ENCODE measurements at places on chromosomes 11 and 22.
A peak's percentile ranks its signal among the peaks of the same experiment; 100 is the strongest.

DNA sequence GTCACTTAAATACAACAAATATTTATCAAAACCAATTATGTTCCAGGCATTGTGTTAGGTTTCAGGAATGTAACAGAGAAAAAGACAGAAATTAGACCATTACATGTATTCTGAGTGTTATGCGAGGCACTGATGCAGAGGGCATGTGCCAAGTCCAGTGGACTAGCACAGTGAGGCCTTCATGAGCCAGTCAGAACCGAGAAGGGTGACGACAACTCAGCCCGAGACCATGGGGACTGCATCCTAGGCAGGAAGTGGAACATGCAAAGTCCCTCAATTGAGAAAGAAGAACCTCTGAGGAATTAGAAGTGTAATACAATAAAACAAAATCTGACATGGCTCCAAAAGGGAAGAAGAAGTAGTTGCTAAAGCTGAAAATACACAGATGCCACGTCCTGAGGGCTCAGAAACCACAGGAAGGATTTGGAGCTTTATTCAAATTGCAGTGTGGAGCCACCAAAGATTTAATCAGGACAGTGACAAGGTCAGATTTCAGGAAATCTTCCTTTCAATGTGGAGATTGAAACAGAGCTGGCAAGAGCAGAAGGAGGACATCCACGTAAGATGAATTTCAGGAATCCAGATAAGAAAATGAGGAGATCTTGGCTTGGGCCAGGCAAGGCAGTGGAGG lies 529.6 kb downstream of the NTM start:
- DNase-seq, result no peak

- no peak for DNase-seq
Observed at GRCh38 chr11:5966958-5967357, 1.3 kb downstream of the OR56A5 start.

DNA sequence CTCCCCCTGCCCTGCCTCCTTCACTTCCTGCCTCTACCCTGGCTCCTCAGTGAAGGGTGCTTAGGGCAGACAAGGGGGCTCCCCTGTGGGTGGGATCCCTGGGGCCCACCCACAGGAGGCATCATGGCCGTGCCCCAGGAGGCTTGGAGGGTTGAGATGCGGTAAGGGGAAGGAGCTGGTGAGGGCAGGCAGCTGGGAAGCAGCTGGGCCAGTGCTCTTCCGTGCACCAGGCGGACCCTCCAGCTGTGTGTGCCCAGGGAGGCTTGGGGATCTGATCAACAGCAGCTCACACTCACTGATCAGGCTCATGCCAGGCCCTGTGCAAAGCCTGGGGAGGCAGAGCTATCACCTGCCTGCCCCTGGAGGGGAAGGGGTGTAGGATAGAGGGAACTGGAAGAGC lies 59.3 kb upstream of the TTLL12 start:
- no peak for DNase-seq

DNA sequence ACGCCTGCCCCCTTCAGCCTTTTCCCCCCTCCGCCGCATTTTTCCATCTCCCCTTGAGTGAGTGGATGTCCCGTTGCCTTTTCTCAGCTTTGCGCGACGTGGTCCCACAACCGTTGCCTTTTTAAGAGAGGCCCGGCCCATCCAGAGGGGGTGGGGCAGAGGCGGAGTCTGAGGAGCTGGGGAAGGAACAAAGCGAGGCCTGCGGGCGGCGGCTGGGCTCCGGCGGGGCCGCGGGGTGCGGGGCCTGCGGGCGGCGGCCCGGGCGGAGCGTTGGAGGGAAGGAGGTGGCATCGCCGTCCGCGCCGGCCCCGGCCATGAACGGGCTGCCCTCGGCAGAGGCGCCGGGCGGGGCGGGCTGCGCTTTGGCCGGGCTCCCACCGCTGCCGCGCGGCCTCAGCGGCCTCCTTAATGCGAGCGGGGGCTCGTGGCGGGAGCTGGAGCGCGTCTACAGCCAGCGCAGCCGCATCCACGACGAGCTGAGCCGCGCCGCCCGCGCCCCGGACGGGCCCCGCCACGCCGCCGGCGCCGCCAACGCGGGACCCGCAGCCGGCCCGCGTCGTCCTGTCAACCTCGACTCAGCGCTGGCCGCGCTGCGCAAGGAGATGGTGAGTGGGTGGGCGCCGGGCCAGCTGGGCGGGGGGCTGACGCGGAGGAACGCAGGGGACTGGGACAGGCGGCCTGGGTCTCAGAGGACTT lies at the start of gene FAM89B:
FAM89B (plus strand) TSS at position 183 of the 696 bp plus-strand sequence; CDS start at position 315, 132 bp downstream.
- peak; percentile 90 for DNase-seq

GRCh38 chr11:11211888-11212287 lies 141.2 kb downstream of the CSNK2A3 start:
- no peak for DNase-seq

DNA sequence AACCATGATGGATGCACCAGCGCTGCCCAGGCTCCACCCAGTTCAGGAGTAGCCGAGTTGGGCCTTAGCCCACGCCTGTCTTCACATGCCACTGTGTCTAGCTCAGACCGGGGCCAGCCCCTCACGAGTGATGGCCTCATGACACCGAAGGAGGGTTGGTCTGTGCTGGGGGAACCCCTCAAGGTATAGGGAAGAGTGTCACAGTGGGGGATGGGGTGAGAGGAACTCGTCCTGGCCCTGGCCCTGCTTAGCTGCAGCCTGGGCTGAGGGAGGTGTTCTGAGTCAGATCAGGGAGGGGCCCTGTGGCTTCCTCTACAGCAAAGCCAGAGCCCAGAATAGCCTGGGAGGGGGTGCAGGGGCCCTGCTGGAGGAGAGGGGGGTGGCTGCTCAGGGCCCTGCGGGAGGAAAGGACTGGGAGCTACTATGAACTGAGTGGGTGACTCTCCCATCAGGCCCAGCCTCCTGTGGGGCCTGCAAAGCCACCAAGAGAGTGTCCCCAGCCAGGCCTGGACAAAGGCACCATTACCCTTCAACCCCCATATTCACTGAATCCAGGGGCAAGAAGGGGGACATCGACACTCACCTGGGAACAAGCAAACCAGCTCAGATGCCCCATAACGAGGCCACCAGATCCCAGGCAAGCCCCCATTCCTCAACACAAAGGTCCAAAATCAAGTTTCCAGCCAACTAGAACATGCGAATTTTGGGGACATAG lies 41.2 kb downstream of the IGLL5 start:
- peak; percentile 89 for DNase-seq

- DNase-seq, result peak; percentile 3
Observed at GRCh38 chr11:40129266-40129665, 1330.2 kb downstream of the LRRC4C start.

DNA sequence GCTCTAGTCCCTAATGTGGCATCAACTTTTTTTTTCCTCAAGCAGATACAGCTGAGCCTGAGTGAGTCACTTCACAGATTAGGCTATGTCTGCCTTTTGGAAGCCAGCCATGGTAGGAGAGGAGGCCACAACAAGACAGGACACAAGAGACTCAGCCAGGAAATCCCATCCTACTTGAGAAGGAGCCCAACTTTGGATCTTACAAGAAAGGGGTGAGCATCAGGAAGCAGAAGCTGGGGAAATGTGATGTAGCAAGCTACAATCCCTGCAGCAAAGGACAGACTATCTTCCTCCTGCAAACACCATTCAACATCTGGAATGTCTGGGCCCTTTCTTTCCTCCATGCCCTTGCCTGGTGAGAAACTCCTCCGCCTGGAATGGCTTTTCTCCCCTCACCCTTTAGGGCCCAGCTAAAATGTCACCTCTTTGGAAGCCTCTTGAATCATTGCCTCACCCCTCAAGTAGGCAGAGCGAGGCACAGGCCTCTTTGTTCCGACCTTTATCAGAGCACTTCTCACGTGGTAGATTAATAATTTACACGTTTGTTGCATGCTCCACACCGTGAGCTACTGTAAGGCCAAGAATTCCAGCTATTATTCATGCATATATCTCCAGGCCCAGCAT lies 156.4 kb upstream of the PITPNB start:
- no peak for DNase-seq

DNA sequence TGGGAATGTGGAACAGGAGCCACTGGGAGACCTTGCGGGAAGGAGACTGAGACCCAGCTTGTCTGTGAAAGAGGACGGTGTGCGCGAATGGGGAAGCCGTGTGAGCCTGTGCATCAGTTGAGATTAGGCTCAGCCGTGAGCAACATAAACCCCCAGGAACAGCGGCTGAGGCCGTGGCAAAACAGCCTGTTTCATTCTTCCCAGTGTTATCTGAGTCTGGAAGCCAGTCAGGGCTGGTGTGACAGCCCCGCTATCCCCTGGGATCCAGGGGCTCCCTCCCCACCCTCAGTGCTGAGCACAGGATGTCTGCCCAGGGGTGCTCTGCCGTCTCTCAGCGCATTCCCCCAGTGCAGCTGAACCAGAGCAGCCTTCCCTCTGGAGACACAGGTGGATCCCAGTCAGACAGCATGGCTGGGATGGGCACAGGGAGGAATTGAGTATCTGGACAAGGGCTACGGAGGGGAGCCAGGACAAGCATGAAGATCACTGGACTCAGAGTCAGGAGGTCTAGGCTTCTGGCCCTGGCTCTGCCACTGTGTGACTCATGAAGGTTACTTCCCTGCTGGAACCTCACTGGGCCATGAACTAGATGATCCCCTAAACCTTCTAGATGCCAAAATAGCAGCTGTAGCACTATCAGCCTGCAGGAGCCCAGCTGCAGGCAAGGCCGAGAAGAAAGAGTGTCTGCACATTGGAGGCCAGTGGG lies 8.6 kb downstream of the OAF start:
- no peak for DNase-seq

- no peak for DNase-seq
Observed at GRCh38 chr22:27578937-27579617, 222.5 kb downstream of the MN1 start.

DNA sequence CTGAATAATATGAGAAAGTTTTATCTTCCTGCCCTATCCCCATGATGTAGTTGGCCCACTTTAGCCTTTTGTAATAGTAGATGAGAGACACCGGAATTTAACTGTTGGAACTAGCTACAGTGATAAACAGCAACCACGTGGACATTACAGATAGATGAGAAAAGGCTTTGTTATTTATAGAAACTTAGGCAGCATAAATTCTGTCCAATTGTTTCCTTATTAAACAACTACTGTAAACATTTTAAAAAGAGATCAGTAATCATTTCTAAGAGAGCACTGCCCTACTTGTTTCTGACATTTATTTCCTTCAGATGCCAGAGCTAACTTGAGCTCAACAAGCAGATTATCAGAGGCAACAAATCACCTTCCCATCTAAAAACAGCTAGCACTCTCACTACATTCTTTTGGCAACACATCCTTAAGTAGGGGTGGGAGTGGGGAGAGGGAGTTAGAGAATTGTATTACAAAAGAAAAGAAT lies 63.1 kb downstream of the SOX6 start:
- no peak for DNase-seq

DNA sequence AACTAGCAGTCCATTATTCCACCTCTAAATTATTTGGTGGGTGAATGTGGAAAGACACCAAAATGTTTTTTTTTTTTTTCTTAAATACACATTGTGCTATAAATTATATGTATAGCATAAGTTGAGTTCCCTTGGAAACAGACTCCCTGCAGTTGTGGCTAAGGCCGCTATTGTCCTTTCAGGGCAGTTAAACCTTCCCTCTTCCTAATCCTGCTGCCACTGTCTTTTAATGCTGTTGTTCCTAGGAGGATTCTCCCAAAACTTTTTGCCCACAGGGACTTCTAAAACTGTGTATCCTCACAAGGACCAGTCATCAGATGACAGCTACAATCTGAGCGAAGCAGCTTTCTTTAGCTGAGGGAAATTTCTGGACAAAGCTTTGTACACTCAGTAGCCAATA lies 478.9 kb upstream of the CHORDC1 start:
- no peak for DNase-seq

- no peak for DNase-seq
Observed at GRCh38 chr11:61103851-61104423, 1.6 kb downstream of the CD5 start.

DNA sequence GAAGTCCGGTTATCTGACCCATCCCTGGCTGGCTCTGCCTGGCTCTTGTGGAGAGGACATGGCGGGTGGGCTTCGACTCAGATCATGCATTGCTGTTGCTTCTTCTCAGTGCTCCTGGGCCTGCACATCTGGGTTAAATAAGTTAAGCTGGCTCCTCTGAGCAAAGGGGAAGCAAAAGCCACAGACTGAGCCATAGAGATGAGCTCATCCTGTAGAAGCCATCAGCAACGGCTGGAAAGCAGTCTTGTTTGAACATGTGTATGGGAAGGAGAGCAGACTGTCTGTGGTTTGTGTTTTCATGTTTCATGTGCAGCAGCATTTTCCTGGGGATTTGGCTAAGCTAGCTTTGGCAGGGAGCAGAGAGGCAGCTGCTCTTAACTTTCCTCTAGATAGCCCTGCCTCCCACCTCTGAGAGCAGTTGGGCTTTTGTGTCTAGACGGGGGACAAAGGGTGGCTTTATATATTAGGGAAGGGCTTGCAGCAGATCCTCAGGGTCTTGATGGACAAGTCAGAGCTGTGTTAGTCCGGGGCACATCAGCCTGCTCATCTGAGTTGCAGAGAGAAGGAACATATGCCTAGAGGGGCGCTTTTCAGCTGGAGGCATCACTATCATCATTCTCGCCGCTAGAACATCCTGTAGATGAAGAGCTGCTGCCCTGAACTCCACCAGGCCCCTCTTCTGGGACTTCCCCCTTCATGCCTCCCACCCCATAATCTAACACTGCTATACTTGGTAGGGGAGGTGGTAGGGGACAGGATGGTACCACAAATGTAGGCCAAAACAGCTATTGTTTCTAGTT lies 14.9 kb downstream of the DCPS start:
- DNase-seq, result peak; percentile 61

- peak; percentile 84 for DNase-seq
Observed at GRCh38 chr22:49827853-49828598, at the start of gene BRD1. TSS of gene BRD1 (minus strand) at chr22:49827873. CDS start at chr22:49824317, 3,556 bp downstream.

- DNase-seq, result peak; percentile 57
Observed at GRCh38 chr11:18650859-18651557, 16.9 kb upstream of the SPTY2D1 start.

DNA sequence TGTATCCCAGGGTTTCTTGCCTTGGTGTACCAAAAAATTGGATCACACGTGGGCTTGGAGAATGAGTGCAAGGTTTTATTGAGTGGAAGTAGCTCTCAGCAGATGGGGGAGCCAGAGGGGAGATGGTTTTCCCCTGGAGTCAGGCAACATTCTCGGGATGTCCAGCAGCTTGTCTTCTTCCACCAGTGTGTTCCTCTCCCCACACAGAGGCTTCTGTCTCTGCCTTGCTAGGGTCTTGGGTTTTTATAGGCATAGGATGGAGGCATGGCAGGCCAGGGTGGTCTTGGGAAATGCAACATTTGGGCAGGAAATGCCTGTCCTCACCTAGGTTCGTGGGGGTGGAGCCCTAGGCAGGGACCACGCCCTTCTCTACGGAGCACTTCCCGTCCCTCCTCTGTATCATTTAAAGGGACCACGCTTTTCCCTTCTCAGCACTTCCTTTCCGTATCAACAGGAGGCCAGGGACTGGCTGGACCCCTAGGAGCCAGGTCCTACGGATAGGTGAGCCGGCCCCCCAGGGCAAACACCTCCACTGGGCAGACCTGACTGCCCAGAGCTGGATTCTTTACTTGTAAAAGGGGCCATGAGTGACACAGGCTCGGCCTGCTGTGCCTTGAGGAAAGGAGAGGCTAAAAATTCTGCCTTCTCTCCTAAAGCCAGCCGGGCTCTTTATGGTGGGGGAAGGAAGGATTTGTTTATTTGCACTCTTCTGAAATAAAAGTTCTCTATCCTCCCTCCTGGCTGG lies 55.3 kb upstream of the CCDC188 start:
- DNase-seq, result peak; percentile 76
